ENCODE measurements at places on chromosomes 12 and 14.

DNA sequence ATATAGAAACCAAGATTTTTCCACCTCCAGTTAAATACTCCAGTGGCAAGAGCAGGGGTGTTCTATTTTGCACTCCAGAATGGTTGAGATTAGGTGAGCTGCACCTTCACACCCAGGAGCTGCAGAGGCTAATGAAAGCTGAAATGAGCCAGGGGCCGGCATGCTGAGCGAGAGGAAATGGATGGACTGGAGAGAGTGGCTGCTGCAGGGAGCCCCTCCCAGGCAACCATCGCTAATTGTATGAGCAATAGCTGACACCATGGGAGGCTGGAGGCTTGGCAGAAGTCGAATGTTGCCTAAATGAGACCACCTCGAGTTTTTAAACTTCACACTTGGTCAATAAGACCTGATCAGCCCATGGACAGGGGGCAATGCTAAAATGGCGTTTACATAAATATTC lies 301.8 kb upstream of the TMPO start:
- no peak for DNase-seq

GRCh38 chr14:52244328-52244727 lies 23.2 kb upstream of the PTGDR start:
- no peak for DNase-seq

DNA sequence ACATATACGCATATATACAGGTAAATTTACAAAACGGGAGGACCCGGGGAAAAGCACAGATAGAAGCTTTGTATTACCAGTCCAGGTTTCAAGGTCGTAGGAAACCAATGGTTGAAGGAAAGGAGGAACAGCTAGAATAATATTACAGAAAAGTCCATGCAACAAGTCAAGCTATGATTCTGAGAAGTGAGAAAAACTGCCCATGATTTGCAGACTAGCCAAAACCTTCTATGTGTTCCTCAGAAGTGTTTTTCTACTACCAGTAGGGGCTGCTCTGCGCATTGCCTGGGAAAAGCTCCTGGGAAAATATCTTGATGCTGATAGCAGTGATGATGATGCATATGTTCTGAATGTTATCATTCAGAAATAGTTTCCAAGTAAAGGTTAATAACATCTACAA lies 2.2 kb downstream of the PDZRN4 start:
- peak; percentile 28 for DNase-seq

DNA sequence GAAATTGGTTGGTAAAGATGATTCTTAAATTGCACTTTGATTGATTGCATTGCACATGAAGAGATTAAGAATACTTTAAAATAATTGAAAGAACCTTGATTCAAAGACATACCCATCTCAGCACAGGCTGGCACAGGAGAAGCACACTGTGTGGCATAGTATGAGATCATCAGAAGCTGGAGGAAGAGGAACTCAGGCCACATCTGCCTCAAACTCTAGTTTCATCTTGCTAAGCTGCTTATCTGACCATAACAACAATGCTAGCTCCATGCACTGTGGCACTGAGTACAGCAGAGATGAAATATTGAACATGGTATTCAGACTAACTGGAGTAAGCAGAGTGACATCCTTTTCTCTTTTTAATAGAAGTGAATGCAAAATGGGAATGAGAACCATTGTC lies 99.1 kb downstream of the TBC1D30 start:
- no peak for DNase-seq

DNA sequence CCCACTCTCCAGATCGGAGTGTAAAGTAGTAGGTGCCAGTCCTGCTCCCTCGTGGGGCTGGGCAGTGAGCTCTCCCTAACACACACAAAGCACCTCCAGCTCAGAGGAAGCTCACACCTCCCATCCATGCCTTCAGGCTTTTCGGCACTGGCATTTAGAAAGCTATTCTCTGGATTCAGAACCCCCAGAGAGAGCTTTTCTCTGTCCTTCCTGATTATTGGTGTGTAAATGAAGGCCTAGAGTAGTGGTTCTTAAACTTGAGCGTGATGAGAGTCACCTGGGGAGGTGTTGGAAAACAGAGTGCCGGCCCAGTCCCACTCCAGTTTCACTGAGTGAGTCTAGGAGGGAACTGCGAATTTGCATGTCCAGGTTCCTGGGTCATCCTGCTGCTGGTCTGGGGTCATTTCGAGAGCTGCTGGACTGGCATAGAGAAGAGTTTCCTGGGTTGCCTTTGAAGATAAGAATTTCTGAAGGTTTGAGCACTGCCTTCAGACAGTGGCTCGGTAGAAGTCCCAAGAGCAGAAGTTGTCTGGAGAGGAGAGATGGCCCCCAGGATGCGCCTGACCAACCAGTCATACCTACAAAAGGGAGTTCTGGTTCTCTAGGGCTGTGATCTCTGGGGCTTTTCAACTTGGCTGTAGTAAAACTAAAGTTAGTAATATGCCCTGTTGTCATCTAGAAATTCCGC lies 15.1 kb downstream of the CD9 start:
- DNase-seq, result no peak

GRCh38 chr14:102620413-102620812 lies 28.0 kb downstream of the RCOR1 start:
- no peak for DNase-seq

DNA sequence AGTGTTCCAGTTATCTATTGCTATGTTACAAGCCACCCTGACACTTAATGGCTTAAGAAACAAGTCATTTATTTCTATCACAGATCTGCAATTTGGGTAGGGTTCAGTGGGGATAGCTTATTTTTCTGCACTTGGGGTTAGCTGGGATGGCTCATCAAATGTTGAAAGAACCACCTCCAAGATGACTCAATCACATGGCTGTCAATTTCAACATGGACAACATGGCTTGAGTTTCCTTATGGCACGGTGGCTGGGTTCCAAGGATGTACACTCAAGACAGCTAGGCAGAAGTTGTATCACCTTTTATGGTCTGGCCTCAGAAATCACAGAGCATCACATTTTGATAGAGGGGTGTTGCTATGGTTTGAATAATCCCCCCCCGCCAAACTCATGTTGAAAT lies 24.5 kb upstream of the IGF1 start:
- no peak for DNase-seq

- DNase-seq, result no peak
Measured at GRCh38 chr12:42582050-42582449, 7.5 kb downstream of the PRICKLE1 start.

Data from HuH-7 (cell line).